ENCODE measurements at places on chromosomes 16 and 17.
A peak's percentile ranks its signal among the peaks of the same experiment; 100 is the strongest.

GRCh38 chr17:30832438-30833124 is 815 bp downstream of the ATAD5 start:
- no peak for DNase-seq

- DNase-seq: no peak
Measured at GRCh38 chr17:18320301-18320700, 5.2 kb downstream of the SMCR8 start.

GRCh38 chr17:3546521-3546920 is 11.1 kb downstream of the TRPV3 start:
- DNase-seq: no peak

- no peak for DNase-seq
Measured at GRCh38 chr16:873243-873661, 72.7 kb upstream of the GNG13 start.

- peak; percentile 49 for DNase-seq
Measured at GRCh38 chr17:48586355-48587258, 3.4 kb downstream of the HOXB3 start.

DNA sequence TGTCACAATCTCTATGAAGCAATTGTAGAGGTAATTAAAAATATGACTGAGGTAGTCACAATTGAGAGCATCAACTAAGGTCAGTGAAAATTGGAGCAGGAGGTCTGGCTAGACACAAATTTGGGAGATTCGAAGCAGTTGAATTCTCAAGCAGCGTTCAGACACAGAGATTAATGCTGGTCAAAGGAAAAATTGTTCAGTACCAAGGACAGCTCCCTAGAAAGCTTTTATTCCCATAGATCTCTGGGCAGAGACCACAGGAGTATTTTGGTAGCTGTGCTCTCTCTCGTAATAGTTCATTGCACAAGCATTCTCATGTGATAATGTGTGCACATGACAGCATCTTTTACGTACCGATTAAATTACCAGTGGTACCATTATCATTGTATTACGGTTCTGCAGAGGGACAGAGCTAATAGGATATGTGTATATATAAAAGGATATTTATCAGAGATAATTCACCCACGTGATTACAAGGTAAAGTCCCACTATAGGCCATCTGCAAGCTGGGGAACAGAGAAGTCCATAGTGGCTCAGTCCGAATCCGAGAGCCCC is 387.5 kb upstream of the HSBP1 start:
- DNase-seq: no peak

DNA sequence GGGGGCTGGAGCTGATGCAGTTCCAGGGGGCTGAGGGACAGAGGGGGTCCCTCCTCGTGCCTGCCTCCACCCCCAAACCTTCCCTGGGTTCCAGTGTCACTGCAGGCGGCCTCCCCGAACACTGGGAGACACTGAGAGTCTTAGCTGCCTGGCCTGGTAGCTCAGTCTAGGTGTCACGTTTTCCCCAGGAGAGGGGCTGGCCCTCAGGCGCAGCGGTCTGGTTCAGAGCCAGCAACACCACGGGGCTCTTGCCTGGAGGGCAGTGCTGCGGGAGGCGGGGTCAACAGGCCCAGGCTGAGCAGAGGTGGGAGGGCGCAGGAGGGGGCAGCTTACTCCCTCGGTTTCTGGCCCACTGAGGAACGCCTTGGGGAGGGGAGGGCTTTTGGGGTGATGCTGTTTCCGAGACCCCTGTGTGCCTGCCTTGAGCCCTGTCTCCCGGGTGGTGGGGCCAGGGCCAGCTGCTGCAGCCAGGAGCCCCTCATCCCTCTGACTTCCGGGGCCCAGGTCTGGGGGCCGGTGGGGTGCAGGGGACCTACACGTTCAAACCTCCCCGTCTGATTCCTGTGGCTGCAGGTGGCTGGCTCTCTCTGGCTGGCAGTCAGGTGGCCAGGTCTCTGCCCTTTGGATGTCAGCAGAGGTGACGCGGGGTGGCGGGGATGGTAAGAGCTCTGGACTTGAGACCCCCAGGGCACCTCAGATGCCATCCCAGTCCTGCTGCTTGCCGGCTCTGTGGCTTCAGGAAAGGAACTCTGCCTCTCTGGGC is 89.3 kb upstream of the GSE1 start:
- DNase-seq: no peak

DNA sequence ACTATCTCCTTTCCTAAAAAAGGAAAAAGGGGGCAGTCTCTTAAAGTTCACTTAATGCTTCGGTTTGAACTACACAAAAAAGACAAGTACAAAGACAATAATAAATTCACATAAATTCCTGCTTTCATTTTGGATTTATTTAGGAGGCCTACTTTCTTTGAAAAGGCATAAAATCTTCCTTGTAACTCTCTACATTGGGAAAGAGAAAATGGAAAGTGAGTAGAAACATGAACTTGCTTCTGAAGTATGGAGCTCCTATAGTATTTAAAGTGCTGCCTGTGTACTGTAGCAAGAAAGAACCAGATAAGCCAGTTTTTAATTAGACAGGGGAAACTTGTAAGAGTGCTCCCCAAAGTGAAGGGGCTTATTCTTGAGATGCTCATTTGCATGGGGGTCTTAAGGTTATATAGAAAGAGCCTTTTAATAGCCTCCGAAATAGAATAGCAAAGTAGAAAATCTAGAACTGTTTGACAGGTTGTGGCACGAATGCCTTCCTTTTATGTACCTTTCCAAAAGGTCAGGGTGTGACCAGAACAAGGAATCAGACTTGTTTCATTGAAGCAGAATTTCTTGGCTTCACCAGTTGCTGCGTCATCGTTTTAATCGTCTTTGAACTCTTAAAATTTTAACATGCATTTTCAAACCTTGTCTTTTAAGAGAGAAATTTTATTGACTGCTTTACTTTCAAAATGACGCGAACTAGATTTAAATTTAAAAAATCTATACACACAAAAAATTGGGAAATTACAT is 12.9 kb downstream of the GAN start:
- no peak for DNase-seq

- no peak for DNase-seq
Measured at GRCh38 chr16:71373073-71373472, 14.6 kb downstream of the CALB2 start.

GRCh38 chr17:7411427-7411750 is 3.7 kb downstream of the NLGN2 start:
- no peak for DNase-seq

GRCh38 chr17:40111221-40112128 is 10.3 kb upstream of the MSL1 start:
- DNase-seq: peak; percentile 80

- DNase-seq: peak; percentile 49
Measured at GRCh38 chr16:2854700-2855309, 3.2 kb downstream of the PRSS22 start.

DNA sequence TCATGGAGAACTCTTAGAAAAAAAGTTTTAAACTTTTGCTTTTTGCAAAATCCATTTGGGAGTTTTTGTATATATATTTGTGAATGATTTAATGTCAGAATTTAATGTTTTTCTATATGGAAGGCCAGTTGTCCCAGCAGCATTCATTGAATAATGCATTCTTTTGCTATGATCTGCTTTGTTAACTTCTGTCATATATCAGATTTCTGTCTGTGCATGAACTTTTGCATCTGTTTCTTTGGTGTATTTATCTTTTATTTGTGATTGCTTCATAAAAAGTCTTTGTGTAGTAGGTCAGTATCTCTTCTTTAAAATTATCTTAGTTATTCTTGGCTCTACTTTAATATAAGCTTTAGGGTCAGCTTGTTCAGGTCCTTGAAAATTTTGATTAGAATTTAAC is 84.2 kb downstream of the MAP2K4 start:
- DNase-seq: no peak

- DNase-seq: no peak
Measured at GRCh38 chr17:83136156-83136555, 56.7 kb downstream of the METRNL start.

GRCh38 chr16:89581861-89582563 is 6.5 kb downstream of the CPNE7 start:
- DNase-seq: no peak

DNA sequence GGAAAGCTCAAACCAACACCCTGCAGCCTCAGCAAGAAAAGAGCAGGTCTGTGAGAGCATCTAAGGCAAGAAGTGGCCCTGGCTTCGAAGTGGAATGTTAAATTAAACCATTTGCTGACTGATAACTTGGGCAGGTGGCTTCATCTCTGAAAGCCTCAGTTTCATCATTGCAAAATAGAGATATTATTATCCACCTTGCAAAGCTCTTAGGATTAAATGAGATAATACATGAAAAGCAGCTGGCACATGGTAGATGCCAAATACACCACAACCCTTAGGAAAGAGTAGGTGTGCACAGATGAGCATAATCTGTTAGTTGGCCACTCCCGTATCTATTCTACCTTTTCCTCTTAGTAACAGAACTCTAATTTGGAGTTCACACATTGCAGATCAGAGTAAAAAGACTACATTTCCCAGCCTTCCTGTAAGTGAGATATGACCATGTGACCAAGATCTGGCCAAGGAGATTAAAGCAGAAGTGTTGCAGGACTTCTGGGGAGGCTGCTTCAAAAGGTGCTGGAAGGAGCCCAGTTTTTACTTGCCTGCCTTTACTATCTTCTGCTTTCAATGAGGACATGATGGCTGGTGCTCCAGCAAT is 288.7 kb downstream of the SOX9 start:
- no peak for DNase-seq

- no peak for DNase-seq
Measured at GRCh38 chr16:17412791-17413190, 58.0 kb downstream of the XYLT1 start.

DNA sequence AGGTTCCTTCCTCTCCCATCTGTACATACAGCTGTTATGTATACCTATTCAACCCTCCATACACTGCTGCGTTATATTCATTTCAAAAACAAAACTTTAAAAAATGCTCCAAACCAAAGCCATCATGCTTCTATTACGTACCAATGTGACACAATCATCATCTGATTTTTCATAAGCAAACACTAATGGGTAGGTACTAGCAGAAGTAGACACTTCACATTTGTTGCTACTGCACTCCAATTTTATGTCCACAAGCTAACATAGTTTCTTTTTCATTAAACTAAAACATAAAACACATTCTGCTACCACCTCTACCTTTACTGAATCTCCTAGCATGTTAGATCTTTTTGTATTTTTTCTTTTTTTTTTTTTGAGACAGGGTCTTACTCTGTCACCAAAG is 57.5 kb downstream of the PARN start:
- no peak for DNase-seq

DNA sequence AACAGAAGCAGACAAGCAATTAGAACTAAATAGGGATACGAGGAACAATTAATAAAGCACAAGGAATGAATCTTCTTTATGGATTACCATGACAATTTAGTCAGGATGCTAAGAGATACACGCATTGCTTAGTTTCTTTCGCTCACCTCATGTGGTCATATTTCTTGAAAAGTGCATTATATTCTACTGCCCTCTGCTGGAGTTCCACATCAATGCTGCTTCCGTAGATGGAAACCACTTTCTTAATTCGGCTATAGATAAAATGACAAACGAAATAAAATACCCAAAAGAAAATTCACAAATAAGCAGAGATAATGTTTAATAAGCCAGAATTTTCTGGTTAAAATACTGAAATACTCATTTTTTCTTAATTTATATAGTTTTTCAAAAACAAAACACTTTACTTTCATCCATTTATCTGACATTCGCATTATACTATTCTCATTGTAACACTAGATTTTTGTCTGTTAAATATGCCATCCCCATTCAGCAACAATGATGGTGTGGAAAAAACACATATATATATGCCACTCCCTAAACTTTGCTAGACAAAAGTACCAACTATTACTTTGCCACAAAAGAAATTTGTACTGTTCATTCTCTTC is 22.0 kb upstream of the PHLPP2 start:
- no peak for DNase-seq

- DNase-seq: peak; percentile 77
Measured at GRCh38 chr17:7296189-7296861, 1.9 kb upstream of the YBX2 start.

DNA sequence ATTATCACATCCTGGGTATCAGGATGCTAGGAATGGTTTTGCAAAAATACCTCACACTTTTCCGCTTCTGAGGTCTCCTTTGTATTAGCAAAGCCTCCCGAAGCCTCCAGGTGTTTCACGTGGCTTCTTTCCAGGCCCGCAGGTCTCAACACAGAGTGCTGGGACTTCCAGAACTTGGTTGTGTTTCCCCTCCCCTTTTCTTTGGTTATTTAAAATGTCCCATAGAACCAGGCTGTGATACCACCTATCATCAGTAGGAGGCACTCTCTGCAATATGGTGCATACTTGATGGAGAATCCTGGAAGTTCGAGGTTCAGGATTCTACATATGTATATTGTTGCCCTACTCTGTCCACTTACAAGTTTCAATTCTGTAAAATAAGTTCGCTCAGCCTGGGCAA is 28.8 kb downstream of the ATP2C2 start:
- DNase-seq: no peak

- no peak for DNase-seq
Measured at GRCh38 chr16:57530522-57531252, 5.7 kb downstream of the CCDC102A start.

- no peak for DNase-seq
Measured at GRCh38 chr17:49393491-49394255, 21.0 kb downstream of the PHB1 start.

- peak; percentile 13 for DNase-seq
Measured at GRCh38 chr16:29192329-29193247, 207.7 kb downstream of the LAT start.

GRCh38 chr16:80341263-80341662 is 199.5 kb upstream of the DYNLRB2 start:
- DNase-seq: no peak

DNA sequence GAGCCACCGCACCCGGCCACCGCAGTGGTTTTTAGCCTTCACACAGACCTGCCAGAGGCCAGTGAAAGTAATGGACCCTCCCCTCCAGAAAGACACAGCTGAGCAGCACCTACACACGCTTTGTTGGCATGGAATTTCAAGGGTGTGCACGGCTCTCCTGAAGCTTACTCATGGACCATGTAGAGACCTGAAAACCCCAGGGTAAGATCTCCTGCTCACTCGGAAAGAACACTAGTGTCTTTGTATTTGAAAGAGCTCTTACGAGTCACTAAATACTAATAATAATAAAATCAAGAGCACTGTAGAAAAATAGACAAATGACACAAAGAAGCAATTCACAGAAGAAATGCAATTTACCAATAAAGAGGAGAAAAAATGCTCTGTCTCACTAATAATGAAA is 20.0 kb downstream of the SLC43A2 start:
- no peak for DNase-seq

GRCh38 chr17:81519284-81520020 is 6.9 kb upstream of the ACTG1 start:
- DNase-seq: peak; percentile 72

DNA sequence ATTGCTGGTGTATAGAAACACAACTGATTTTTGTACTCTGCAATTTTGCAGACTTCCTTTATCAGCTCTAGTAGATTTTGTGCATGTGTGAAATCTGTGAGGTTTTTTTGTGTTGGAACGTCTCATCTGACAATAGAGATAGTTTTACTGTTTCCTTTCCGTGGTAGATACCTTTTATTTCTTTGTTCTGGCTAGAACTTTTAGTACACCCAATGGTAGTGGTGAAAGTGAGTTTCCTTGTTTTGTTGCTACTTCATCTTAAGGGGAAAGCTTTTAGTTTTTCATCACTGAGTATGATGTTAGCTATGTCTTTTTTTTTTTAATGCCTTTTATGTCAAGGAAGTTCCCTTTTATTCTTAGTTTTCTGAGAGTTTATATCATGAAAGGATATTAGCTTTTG is 118.1 kb downstream of the OR1D5 start:
- DNase-seq: no peak
